ENCODE measurements at places on chromosomes 2 and 18.

- DNase-seq, result no peak
These were observed 31.9 kb upstream of the SOCS6 start for GRCh38 chr18:70256994-70257393.

DNA sequence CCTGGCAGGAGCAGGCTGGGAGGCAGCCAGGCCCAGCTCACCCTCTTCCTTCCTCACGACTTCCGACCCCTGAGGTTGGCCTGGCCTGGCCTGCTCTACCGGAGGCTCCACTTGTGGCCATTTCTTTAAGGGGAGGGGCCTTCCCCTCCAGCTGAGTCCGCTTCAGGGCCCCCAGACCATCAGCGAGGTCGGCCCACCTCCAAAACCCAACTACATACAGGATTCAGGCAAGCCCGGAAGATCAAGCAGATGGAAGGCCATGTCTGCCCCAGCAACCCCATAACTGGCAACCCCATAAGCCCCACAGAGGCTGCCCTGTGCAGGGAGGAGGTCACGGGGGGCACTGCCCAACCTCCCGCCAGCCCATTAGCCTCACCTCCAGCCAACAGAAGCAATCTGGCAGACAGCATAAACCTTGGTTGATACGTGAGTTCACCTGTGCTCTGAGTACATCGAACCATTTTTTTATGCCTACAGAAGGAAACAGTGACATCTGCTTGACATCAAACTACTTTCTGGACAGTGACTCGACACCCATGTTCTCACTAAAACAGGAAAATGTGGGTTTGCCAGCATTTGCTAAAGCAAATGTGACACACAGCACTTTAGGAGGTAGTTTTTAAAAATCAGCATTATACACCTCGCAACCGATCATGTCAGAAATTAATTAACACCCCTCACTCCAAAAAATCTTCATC, 98.9 kb downstream of the EIPR1 start:
- DNase-seq, result no peak

DNA sequence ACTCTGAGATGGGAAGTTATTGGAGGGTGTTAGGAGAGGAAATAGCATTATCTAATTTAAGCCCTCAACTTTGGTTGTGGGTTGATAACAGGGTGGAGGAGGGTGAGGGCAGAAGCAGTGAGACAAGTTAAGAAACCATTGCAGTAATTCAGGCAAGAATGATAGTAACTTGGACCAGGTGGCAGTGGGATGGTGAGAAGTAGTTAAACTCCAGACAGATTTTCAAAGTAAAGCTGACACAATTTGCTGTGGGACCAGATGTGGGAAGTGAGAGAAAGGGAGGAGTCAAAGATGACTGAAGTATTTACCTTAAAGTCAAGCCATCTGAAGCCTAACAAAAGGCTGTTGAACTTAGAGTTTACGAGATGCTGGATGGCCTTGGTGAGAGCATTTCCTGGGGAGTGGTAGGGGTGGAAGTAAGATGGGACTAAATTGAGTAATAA, 163.2 kb upstream of the KLF7 start:
- no peak for DNase-seq

- no peak for DNase-seq
These were observed 29.6 kb downstream of the RHOB start for GRCh38 chr2:20476481-20476880.

GRCh38 chr18:79971211-79971952, 6.9 kb downstream of the HSBP1L1 start:
- no peak for DNase-seq

GRCh38 chr2:71747559-71747958, 294.2 kb downstream of the DYSF start:
- DNase-seq, result no peak

GRCh38 chr2:217964275-217965161, 38.3 kb downstream of the TNS1 start:
- no peak for DNase-seq

- DNase-seq, result no peak
These were observed 723 bp upstream of the SLC30A3 start for GRCh38 chr2:27263287-27264252.

DNA sequence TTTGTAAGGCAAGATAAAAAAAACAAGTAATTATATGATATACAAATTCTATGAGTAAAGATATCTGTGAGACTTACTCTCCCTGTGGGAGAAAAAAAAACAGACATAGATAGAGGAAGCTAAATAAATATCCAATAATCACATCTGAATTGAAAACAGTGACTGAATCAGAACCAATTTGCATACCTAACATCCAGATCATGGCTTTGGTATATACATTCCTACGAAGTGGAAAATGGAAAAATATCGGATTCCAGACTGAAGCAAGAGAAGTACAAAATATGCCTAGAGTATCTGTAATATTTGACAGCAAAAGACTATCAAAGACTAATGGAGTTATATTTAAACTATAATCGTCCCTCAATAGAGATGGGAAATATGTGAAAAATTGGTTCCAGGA, 1108.1 kb upstream of the CHAC2 start:
- no peak for DNase-seq

- DNase-seq, result no peak
These were observed 137.1 kb downstream of the ZEB2 start for GRCh38 chr2:144382849-144383248.

GRCh38 chr18:25282282-25282681, 69.7 kb downstream of the ZNF521 start:
- DNase-seq, result no peak

- no peak for DNase-seq
These were observed 106.9 kb upstream of the ITGB6 start for GRCh38 chr2:160306985-160307384.

GRCh38 chr18:77197073-77197472, 52.6 kb upstream of the GALR1 start:
- no peak for DNase-seq

DNA sequence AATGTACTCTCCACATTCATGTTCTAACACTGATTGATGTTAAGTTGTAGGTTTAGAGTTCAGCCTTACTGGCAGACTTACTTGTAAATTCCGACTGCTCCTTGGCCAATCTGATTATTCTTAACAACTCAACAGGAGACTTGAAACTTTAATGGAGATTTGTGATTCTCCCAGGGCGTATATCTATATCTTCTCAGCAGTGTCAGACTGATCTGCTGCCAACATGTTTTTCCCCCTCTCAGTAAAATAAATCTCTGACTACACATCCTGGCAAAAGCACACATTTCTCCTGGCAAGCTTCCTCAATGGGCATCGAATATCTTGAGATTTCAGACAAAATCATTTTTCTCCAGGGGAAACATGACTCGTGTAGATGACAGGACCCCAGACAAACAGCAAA, 1041.2 kb downstream of the DPP10 start:
- DNase-seq, result no peak

DNA sequence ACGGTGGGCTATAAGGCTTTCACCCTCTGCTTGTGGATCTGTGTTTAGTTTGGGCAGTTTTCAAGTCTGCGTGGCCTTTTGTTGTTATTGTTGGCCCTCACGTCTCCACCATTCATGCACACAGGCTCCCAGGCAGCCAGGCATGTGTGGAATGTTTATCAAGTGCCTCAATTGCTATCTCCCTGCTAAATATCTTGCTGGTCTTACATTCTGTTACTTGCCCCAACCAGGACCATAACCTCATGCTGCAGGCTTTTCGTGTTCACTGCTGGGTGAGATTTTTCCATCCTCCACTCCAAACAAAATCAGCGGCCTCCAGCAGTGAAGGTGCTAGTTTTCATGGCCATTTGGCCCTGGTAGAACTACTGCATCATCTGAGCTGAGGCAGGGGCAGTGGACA, 63.0 kb upstream of the DSC1 start:
- no peak for DNase-seq

- no peak for DNase-seq
These were observed 73.8 kb downstream of the TFCP2L1 start for GRCh38 chr2:121211251-121211650.

DNA sequence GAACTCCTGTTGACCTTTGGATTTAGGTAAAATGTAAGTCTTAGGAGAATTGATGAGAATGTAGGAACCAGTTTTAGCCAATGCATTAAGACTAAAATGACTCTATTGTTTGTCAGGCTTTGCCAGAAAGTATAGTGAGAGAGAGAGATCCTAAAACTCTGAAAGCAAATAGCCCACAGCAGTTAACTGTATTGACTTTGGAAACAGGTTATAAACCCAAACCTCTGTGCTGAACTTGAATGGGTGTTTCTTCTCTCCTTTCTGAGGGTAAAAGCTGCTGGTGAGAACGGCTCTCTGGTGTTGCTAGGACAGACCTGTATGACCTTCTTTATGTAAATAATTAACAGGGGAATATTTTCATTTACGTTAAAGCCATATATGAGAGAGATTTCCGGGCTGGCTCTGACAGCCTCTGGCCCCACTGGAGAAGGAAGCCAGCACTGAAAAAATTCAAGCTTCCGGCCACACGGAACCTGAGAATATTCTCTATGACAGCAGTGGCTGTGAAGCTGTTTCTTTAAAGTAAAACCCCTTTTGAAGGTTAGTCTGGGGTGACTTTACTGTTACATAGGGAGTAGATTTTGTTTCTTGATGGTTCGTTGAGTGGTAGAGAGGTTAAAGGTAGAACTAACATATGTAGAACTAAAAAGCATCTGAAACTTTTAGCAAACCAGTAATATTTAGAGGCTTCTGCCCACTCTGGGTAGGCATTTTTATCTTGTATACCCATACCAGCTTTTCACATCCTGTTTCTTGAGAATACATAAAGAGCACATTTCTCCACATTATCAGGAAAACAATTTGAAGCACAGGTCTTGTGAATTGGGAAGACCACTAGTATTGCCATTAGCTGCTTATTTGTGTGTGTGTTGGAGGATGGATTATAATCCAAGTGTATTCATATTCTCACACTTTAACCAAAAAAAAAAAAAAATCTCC, 123.8 kb downstream of the SPTBN1 start:
- DNase-seq, result no peak

- no peak for DNase-seq
These were observed 12.6 kb downstream of the FTCDNL1 start for GRCh38 chr2:199838399-199838798.

DNA sequence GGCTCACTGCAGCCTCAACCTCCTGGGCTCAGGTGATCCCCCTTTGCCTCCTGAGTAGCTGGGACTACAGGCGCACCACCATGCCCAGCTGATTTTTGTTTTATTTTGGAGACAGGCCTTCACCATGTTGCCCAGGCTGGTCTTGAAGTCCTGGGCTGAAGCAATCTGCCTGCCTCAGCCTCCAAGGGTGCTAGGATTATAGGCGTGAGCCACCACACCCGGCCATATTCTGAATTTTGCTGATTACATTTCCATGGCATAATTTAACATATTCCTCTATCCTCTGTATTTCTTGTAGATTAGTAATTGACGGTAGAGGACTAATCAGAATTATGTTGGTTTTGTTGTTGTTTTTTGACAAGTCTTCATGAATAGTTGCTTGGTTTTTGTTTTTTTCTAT, 50.6 kb downstream of the MEX3C start:
- DNase-seq, result no peak

GRCh38 chr2:225008935-225009334, 33.3 kb downstream of the DOCK10 start:
- DNase-seq, result no peak

DNA sequence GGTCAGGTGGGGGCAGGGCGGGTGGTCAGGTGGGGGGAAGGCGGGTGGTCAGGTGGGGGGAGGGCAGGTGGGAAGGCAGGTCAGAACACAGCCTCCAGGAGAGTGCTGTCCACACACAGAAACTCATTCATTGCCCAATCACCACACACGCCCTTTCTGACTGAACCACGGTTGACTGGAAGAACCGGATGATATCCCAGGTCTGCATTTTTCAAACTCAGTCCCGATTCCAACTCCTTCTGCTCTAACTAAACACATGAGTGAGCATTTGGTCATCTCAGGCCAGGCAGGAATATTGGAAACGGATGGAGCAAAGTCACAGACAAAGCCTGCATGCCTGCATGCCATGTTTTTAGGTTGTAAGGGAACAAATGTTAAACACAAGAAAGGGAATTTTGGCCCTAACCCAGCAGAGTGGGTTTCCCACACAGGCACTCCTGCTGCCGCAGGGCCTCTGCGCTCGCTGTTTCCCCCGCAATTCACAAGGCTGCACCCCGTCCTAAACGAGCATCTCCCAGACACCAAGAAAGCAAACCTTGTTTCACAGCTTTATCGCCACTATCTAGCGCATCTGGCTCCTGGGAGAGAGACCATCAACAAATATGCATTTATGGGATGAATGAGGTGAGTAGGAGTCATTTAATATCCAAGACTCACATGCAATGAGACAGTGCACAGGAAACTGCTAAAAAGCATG, 100.1 kb downstream of the ZNF516 start:
- DNase-seq, result no peak

GRCh38 chr2:189698020-189698887, 23.8 kb downstream of the ANKAR start:
- DNase-seq, result no peak

GRCh38 chr2:59756150-59756549, 797.3 kb downstream of the BCL11A start:
- DNase-seq, result no peak

DNA sequence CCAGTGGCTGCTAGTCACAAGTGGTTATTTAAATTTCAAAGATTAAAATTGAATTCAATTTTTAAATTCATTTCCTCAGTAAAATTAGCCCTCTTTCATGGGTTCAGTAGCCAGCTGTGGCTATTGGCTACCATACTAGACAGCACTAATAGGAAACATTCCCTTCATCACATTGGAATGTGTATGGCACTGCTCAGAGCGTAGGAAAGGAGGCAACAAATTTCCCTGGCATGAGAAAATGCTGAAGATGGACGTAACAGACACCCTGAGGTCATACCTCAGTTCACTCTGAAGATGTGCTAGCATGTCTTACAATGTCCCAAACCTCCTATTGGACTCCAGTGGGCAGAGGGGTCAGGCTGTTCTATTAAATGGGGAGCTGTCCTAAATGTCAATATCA, 96.4 kb downstream of the C1QL2 start:
- no peak for DNase-seq

- DNase-seq, result no peak
These were observed 34.9 kb downstream of the GPD2 start for GRCh38 chr2:156470975-156471583.

DNA sequence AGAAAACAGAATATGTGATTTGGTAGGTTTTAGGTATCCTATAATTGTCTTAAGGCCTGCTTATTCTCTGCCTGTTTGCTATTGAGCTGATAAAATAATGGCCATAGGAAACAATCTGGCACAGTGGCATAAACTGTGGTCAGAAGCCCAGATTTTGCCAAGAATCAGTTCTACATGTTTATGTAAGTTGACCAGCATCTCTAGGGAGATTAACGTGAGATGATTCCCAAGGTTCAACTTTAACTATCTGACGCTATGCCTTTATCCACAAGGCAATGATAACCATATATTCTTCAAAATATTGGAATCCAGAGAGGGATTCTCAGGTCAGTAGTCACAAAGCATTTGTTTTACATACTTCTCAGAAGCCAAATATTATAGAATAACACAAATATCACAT, 25.6 kb downstream of the AP1S3 start:
- DNase-seq, result no peak

DNA sequence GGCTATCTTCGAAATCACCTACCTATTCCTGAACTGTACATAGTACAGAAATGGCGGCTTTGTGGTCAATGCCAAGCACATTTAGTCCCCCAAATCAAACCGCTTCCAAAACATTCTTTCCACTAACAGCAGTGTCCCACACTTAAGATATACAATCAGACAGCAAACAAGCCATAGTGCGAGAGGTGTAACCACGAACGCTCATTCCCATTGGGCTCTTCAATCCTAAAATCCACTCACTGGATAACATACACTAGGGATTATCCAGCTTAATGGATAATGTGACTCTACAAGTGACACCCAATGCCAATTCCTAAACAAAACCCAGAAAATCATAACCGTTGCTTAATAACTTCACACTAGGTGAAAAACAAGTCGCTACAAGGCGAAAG, 2.0 kb downstream of the XPO1 start:
- no peak for DNase-seq

- DNase-seq, result no peak
These were observed 326.9 kb downstream of the SLC4A3 start for GRCh38 chr2:219954331-219954730.

All from activated T-helper 1 cell treated with anti-CD3 and anti-CD28 coated beads, Interleukin-2, amount 50 U/mL, for 16 hours (primary cell).